ENCODE measurements at places on chromosomes 11 and 22.

DNA sequence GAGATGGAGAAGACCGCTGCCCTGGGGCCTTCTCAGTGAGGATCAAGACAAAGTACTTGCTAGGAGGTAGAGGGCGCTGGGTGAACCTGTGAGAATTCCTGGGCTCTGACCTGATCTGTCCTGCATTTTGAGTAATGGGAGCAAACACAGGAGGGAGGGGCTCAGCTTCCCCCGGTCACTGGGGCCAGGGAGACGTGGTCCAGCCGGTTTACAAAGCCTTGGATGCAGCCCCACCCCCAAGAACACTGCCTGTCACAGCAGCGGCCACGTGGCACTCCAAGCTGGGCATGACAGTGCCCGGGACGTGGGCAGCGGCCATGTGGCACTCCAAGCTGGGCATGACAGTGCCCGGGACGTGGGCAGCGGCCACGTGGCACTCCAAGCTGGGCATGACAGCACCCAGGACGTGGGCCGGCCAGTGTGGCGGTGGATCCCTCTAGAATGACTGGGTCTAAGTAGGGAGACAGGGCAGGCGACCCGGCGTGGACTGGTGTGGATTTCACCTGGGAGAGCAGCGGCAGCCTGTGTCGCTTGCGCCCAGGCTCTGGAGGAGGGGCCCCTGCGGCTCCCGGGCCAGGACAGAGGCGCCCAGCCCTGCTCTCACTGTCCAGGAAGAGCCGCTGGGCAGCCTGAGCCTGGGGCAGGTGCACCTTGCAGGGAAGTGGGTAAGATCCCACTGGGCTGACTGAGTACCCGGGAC is 2.5 kb upstream of the TTLL8 start:
- DNase-seq = no peak

GRCh38 chr11:105040703-105041102 is 4.4 kb downstream of the CARD16 start:
- no peak for DNase-seq

DNA sequence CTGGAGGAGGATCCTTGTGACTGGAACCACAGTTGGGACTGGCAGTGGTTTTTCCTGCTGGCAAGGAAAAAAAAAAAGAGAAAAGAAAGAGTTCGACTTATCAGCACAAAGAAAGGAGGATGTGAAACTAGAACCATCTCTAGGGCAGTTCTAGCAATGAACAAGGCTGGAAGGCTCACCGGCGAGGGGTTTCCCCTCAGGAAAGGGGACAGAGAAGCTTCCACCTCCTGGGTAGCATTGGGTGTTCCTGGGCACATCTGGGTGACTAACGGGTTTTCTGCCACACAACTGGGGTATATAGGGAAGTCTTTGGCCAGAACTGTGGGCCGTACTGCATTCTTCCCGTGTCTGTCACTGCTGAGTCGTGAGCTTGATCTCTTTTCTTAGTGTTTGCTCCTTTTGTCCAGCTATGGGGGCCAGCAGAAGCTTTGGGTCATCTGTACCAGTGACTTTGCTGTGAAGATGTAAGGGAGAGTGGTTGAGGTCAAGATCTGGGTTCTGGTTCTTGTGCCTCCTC is 109.4 kb upstream of the OR4B1 start:
- DNase-seq = no peak

DNA sequence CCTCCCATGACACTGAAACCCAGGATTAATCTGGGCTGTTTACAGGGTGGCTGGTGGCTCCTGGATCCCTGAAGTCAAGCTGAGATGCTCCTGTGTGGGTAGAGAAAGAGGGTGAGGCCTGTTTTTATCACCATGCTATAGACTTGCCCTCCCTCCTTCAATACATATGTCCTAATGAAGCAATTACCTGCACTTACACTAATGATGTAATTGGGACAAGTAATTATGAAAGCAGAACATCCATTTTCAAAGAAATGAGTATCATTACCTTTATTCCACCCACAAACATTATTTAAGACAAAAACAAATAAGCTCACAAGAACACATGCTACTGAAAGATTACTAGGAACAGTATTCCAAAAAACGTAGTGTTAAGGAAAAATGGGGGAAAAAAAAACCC is 64.3 kb upstream of the CHRM4 start:
- no peak for DNase-seq

DNA sequence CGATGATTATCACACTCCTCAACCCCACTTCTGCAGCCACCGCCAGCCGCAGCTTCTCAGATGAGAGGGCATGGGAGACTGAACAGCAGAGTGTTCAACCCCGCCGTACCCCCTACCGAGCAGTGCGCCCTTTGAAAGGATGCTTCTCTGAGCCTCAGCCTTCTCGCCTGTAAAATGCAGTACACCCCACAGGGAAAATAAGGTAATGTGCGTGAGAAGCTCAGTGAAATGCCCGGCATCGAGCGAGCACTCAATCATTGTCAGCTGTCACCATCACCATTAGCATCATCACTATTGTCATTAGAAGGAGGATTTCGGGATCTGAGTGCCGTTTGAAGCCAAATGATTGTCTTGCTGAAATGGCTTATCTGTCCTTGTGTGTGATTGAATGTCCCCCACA is 13.6 kb downstream of the TRIM29 start:
- no peak for DNase-seq

DNA sequence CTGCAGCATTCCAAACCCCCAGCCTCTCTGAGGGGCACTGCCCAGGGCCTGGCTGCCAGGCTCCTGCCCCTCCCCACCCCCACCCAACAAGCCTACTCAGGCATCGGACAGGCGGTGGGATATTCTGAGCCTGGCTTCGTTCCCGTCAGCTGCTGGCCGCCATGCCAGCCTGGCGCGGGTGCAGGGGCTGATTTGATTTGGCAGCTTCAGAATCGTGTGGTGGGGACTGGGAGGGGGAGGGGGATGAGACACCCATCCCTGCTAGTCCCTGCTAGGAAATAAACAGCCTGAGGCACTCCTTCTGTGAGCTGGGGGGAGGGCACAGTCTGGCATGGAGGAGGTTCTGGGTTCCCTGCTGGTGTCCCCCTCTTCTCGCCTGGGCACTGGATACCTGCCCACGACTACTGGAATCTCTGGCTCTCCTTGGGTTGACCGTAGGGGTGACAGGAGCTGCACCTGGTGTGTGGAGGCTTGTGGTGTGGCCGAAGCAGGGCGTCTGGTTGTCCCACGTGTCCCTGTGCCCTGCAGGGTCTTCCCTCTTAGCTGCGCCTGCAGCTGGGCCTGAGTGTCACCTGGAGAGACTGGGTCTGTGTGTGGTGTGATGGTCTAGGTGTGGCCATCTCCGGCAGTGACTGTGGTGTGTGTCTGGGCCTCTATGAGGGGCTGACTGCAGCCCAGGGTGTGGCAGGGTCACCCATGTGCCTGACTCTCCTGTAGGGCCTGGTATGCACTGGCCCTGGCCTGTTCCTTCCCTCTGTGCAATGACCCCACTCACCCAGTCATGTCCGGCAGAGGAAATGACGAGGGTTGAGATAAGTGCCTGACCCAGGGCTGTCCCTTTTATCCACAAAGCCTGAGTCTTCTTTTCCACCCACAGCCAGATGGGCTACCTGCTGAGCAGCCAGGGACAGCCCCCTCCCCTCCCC is 42.2 kb downstream of the PDE2A start:
- no peak for DNase-seq

DNA sequence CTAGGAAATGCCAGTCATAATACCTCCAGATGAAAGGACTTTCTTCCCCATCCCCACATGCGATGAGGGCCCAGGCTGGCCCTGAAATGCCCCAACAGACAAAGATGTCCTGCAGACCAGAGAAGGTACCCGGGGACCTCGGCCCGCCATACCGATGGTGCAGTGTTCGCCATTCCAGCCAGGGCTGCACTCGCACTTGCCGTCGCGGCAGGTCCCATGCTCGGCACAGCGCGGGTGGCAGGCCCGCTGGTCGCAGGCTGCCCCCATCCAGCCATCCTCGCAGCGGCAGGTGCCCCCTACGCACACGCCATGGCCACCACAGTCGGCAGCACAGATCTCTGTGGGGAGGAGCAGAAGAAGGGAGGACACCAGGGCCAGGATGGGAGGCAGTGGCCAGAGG is 212.1 kb upstream of the NARS2 start:
- DNase-seq = no peak

DNA sequence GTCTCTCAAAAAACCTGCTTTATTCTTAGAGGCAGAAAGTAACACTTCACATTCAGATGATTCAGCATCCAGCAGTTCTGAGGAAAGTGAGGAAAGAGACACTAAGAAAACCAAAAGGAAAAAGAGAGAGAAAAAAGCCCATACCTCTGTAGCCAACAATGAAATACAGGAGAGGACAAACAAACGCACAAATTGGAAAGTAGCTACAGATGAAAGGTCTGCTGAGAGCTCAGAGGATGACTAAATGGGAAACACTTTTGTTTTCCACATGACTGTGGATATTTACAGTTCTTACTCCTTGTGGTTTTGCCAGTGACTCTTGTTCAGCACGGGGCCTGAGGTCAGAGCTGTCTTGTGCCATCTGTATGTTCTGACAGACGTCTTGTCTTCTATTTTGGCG is 3.8 kb downstream of the TIMM8B start:
- DNase-seq = no peak

- no peak for DNase-seq
Measured at GRCh38 chr11:110798201-110798900, 86.1 kb upstream of the ARHGAP20 start.

DNA sequence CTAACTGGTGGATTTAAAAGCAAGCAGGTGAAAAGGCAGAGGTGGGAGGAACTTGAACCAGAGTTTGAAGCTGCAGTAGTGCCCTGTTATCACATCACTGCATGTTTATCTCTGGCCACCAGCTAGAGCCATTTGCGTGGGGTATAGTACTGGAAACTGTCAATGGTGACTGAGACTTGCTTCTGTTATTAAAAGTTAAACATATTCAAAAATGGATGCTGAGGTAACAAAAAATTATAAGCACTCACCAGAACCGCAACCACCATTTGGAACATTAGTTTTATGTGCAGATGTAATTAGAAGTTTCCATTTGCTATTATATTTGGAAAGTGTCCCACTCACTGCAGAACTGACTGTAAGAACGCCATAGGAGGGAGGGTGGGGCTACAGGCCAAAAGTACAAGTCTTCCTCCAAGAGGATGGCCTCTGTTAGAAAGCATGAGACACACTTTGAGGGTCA is 1.2 kb upstream of the CD59 start:
- DNase-seq = no peak

GRCh38 chr22:24519496-24519895 is 24.4 kb downstream of the UPB1 start:
- DNase-seq = no peak

DNA sequence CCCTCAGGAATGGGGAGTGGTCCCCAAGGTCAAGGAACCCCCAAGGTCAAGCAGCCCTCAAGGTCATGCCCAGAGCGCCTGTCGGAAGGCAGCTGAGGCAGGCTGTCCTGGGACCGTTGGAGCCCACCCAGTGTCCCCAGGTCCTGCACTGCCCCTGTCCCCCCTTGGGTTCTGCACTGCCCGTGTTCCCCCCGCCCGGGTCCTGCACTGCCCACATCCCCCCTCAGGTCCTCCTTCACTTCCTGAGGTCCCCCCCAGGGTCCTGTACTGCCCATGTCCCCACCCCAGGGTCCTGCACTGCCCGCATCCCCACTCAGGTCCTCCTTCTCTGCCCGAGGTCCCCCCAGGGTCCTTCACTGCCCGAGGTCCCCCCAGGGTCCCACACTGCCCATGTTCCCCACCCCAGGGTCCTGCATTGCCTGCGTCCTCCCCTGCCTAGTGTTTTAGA is 1073.0 kb downstream of the BRD1 start:
- DNase-seq = no peak

GRCh38 chr22:41951898-41952474 is at the start of gene SMIM45:
SMIM45 (plus strand) TSS chr22:41952150.
- DNase-seq = peak; percentile 86

DNA sequence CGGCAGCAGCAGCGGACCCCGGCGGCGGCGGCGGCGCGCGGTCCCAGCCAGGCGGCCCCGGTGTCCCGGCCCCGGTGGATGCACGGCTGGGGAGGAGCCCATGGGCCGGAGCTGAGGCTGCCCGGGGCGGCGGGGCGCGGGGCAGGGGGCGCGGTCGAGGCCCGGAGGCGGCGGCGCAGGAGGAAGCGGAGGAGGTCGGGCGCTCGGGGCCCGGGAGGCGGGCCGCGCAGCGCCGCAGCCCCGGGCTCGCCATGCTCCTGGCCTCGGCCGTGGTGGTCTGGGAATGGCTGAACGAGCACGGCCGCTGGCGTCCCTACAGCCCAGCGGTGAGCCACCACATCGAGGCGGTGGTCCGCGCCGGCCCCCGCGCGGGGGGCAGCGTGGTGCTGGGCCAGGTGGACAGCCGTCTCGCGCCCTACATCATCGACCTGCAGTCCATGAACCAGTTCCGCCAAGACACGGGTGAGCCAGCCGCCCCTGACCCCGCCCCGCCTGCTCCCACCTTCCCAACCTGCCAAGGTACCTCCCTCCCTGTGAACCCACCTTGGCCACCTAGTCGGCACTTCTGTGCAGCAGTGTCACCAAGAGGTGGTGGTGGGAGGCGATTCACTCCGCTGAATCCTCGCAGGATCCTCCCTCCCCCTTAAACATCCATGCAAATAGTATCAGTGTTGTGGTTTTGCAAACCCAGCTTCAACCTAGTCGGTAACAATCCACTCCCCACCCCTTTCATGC is 580 bp downstream of the DTX4 start:
- no peak for DNase-seq

GRCh38 chr11:104146421-104146820 is 17.5 kb downstream of the PDGFD start:
- peak; percentile 15 for DNase-seq

DNA sequence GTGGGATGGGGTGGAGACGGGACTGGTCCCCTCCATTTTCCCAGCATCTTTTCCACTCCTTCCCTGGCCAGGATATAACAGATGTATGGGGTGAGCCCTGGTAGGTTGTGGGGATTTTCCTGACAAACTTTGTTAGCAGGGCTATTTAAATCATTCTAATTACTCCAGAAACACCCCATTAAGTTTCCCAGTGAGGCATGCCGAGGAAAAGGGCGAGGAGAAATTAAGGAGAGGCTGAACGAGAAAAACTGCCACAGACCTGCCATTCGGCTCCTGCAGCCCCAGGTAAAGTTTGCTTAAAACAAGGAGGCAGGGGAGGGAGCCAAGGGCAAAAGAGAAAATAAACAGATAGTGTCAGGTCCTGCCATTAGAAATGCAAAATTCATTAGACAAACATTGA is 428.2 kb downstream of the BUD13 start:
- no peak for DNase-seq

GRCh38 chr11:74604311-74604710 is 11.9 kb downstream of the POLD3 start:
- DNase-seq = no peak

GRCh38 chr11:1125803-1126202 is 31.9 kb upstream of the MUC5AC start:
- no peak for DNase-seq

DNA sequence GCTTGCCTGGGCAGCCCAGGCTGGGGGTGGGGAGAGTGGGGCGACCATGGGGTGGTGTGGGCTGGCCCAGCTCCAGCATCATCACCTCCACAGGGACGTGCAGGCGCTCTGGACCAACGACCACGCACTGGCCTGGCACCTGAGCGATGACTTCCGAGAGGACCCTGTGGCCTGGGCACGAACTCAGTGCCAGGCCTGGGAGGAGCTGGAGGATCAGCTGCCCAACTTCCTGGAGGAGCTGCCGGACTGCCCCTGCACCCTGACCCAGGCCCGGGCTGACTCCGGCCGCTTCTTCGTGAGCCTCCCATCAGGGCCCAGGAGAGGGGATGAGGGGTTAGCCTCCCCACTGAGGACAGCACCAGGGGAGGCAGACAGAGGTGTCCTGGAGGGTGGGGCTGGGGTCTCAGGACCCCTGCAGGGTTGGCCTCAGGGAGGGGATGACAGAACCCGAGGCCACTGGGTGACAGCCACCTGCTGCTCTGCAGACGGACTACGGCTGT is 3.8 kb downstream of the SUSD2 start:
- DNase-seq = no peak
